ENCODE measurements at places on chromosomes 1 and 21. TPM values are rescaled to one million over a fixed set of nuclear protein-coding genes. Genes with fewer than 3 reads are reported as not detected.

- no peak for DNase-seq
Measured at GRCh38 chr1:151621351-151621750, 9.5 kb downstream of the SNX27 start.

GRCh38 chr1:244653439-244654107, 647 bp downstream of the DESI2 start:
- no peak for DNase-seq

DNA sequence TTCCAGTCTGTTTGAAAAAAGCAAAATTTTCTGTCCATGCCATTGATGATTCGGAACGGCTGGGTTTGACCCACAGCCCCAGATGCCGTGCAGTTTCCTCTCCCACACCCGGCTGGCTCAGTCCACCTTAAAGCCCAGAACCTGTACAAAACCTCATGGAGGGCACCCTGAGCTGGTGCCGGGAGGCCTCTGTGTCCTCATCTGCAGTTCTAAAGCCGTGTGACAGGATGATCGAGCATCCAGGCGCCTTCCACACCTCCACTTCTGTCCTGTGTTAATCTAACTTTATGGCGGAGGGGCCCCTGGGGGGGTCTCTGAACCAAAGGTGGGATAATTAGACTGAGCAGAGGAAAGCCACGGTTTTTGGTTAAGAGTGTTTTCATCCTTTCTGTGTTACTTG, 49.6 kb downstream of the SLC37A1 start:
- DNase-seq = no peak

The FAM3B gene
- not detected for total RNA-seq

The FLG2 gene
- total RNA-seq = not detected

The KRTAP12-2 gene
- not detected for total RNA-seq

- DNase-seq = no peak
Measured at GRCh38 chr1:14737561-14738094, 139.1 kb downstream of the KAZN start.

The RHBDL2 gene
- total RNA-seq = not detected

- DNase-seq = no peak
Measured at GRCh38 chr1:245809361-245809760, 654.6 kb downstream of the KIF26B start.

The IQGAP3 gene
- 10.6 TPM for total RNA-seq

- no peak for DNase-seq
Measured at GRCh38 chr1:167685844-167686243, 35.9 kb upstream of the MPZL1 start.

DNA sequence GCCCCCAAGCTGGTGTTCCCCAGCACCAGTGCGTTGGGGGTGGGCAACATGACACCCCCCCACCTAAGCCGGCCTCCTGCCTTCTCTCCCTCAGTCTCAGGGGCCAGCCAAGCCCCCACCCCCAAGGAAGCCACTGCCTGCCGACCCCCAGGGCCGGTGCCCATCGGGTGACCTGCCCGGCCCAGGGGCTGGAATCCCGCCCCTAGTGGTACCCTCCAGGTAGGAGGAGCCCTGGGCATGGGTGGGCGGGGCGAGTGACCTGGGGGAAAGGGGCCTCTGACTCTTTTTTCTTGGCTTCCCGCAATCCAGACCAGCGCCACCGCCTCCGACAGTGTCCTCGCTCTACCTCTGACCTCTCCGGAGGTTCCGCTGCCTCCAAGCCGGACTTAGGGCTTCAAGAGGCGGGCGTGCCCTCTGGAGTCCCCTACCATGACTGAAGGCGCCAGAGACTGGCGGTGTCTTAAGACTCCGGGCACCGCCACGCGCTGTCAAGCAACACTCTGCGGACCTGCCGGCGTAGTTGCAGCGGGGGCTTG, 1.3 kb upstream of the EFNA4 start:
- DNase-seq = no peak

GRCh38 chr1:82778612-82779011, 977.9 kb downstream of the ADGRL2 start:
- no peak for DNase-seq

DNA sequence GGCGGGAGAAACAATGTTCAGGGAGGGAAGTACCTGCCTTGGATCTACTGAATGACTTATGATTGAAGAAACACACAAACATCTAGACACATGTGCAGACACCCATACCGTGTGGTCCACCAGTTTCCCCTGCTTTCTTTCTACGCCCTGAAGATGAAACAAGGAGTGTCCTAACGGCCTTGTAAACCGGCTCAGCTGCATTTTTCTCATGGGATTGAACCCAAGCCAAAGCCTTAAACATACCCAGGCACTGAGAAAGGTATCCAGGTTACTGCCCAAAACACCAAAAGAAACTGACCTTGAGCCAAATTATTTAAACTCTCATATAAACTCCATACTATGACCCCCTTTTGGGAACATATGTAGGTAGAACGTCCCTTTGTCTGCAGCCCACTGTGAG, 630.0 kb upstream of the RGS18 start:
- DNase-seq = no peak

DNA sequence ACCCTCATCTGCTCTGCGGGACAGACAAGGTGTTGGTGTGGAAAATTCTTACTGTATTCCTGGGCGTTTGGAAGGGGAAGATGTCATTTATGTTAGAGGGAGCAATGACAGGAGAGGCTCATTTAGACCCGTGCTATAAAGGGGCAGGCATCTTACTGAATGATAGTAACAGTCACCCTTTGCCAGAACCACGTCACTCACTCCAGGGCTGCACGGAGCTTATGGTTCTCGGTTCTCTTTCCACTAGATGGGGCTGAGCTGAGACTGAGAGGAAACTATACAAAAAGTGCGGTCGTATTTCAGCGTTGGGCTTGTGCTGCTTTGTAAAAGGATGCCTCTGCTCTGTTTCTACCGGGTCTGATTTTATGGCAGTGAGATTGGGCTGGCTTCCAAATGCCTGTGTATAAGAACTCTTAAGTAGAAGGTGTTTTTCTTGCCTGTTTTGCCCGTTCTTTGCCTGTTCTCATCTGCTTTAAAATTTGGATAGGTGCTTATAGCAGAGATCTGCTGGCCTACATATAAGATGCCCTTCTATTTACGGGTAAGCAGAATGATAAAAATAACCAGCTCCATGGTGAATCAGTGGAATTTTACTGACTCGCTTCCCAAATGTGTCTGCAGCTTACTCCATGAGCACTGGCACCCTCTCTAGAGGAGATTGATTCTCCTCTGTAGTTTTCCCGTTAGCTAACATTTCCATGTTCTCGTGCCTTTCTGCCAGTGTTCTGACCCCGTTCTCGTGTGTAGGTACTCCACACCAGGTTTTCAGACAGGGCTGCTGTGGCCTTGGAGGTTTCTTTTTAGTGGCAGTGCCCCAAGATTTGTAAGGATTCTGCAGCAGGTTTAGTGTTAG, 55.9 kb downstream of the MRPS6 start:
- peak; percentile 90 for DNase-seq

DNA sequence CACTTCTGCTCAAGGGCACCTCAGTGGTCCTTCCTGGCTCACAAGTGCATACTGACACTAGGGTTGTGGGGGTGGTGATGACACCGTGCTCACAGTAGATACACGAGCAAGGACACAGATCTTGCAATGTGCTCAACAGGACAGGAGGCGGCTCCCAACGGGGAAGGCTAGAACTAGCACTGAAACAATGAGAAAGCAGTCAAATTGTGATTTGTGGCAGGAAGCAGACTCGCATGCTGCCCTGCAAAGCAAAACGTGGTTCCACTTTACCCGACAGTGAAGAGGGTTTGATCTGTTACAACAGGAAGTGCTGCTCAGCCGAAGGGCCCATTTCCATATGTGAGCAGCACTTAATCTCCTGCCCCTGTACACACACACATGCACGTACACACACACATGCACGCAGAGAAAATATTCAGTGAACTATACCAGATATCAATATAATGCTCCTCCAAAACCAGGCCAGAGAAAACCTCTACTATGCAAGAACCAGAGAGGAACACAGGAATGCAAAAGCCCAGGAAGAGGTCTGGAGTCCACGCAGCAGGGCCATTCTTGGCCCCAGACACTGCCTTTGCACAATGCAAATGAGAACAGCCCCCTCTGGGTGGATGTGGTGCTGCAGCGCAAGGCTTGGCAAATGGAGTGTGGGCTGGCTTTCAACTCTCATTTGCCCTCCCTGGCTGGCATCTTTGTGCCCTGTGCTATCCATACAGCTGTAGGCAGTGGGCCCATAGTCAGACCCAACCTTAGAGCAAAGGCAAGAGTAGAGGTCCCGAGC, 47.1 kb downstream of the KANK4 start:
- DNase-seq = peak; percentile 78

- no peak for DNase-seq
Measured at GRCh38 chr1:115158181-115158580, 68.9 kb upstream of the TSPAN2 start.

DNA sequence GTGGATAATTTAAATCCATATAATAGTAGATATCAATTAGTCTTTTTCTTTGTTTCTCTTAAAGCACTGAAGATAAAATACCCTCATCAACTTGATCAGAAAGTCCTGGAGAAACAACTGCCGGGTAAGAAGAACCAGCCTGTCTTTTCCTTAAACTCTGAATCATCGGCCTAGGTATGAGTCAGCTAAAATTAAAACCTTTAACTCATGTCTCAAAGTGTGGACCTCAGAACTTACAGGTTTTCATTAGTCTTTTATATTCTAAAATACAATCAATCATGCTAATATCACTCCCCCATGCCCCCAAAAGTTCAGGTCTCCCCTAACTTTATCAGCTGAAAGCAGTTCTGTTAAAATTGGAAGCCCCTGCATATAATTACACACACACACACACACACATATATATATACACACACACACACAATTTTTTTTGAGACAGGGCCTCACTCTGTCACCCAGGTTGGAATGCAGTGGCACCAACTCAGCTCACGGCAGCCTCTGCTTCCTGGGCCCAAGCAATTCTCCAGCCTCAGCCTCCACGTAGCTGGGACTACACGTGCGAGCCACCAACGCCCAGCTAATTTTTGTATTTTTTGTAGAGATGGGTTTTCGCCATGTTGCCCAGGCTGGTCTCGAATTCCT, 61.3 kb downstream of the B3GALNT2 start:
- no peak for DNase-seq

GRCh38 chr1:56525489-56526041, 53.8 kb downstream of the PLPP3 start:
- DNase-seq = peak; percentile 7

The GADD45A gene
- 48.3 TPM for total RNA-seq

- no peak for DNase-seq
Measured at GRCh38 chr1:192703283-192704206, 67.6 kb downstream of the RGS13 start.

The KRTAP19-3 gene
- total RNA-seq = not detected

DNA sequence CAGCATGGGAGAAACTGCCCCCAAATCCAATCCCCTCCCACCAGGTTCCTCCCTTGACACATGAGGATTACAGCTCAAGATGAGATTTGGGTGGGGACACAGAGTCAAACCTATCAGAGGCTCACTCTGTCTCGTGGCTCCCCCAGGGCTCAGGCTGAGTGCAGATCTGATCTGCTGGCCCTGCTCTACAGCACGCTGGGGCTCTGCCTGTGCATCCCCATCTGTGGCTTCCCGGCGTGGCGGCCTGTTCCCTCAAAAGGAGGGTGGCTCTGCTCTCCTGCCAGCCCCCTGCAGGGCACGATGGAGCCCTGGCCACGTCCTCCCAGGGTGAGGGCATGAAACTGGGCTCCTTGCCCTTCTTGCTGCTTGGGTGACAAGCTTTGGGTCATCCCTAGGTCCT, 19.8 kb upstream of the SMYD3 start:
- DNase-seq = no peak

The PHLDA3 gene
- total RNA-seq = 19.5 TPM

DNA sequence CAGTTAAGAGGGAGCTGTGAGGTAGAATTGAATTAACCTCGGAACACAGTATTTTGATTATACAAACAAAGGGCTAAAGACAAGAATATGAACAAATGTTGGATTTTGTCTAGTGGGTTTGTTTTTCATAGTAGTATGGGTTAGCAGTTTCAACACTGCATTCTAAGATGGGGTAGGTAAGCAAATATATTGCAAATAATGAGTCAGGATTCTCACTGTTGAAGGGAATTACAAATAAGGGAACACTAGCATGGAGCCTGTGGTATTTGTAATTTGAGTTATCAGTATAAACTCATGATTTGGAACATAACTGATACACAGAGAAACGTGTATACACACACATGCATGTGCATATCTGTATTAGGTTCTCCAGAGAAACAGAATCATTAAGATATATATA, 44.5 kb downstream of the CD55 start:
- DNase-seq = no peak

The KCNH1 gene
- not detected for total RNA-seq

GRCh38 chr1:224811564-224811963, 117.9 kb upstream of the DNAH14 start:
- no peak for DNase-seq

GRCh38 chr1:85313888-85314696, 37.7 kb upstream of the BCL10 start:
- DNase-seq = no peak

GRCh38 chr1:93814059-93814794, 64.8 kb downstream of the DNTTIP2 start:
- peak; percentile 74 for DNase-seq

DNA sequence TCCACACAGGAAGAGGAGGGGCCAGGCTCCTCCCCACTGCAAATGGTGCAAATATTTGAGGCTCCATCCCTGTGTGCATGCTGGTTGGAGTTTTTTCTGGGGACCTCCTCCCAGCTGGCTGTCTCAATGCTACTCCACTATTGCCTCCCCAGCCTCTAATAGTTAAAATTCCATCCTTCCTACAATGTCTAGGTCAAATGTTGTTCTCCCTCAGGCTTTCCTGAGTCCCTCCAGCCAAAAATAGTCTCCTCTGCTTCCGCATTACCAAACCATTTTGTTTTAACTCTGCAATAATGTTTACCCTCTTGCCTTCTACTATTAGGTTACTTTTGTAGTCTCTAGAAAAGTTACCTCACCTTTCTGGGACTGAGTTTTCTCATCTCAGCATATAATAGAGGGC, 29.6 kb upstream of the FMO1 start:
- DNase-seq = no peak

GRCh38 chr1:47948126-47948525, 49.1 kb downstream of the TRABD2B start:
- no peak for DNase-seq

The CYP4B1 gene
- not detected for total RNA-seq

Measured in activated naive CD4-positive, alpha-beta T cell treated with anti-CD3 and anti-CD28 coated beads for 36 hours (primary cell).